ENCODE measurements at places on chromosomes 7 and 10. TPM values are rescaled to one million over a fixed set of nuclear protein-coding genes. Genes with fewer than 3 reads are reported as not detected.

TFR2 gene
- total RNA-seq = not detected

FAM200A gene
- 5.4 TPM for total RNA-seq

PSD gene
- total RNA-seq = 1.2 TPM

GPR15LG gene
- not detected for total RNA-seq

- H3K36me3 ChIP-seq = no peaks in the 10 kb centered on the region
- DNase-seq = no peak
- no peaks in the 10 kb centered on the region for H3K27me3 ChIP-seq
- H3K27ac ChIP-seq = peak overlapping the region; percentile 11
Measured at GRCh38 chr7:90625051-90625450, 28.9 kb downstream of the CDK14 start.

- no peak overlapping the region for H3K27ac ChIP-seq
- H3K27me3 ChIP-seq = peaks cover 85% of the 10 kb centered on the region
- no peaks in the 10 kb centered on the region for H3K4me1 ChIP-seq
- H3K36me3 ChIP-seq = no peaks in the 10 kb centered on the region
Measured at GRCh38 chr7:1260244-1260635, 27.6 kb downstream of the UNCX start.

GRCh38 chr10:76899490-76899889 lies 738.1 kb downstream of the KCNMA1 start:
- no peaks in the 10 kb centered on the region for H3K4me1 ChIP-seq
- no peak overlapping the region for H3K4me3 ChIP-seq
- no peak overlapping the region for H3K27ac ChIP-seq
- H3K36me3 ChIP-seq = no peaks in the 10 kb centered on the region
- no peak for DNase-seq

DNA sequence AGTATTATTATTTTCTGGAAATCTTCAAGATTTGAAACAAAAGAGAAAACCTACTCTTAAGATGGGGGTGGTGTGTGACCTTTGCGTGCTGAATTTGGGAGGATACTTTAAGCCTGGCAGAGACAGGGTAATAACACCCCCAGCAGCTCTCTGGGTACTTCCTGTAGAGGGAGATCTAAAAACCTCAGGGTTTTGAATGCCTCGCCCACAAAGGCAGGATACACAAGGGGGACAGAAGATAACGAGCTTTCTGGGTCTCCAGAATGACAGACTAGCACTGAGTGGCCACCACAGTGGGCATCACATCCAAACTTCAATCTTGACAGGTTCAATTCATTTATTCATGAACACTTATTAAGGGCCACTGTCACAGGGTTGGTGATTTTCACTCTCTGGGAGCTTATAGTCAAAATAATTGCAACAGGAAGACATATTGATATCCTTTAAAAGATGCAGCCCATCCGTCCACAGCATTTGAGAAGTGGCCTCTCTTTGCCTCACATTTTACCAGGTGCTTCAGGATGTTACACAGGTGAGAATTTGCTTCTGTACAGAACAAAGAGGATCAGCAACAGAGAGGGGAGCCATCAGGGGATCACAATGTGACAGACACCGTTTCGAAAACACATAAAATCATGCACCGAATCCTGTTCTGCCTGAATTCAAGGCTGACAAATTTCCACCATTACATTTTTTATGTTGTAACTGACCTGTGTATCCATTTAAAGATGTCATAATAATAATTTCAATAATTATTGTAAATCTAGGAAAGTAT lies 14.3 kb downstream of the CPA1 start:
- no peak overlapping the region for H3K4me3 ChIP-seq
- no peak overlapping the region for H3K27ac ChIP-seq
- H3K4me1 ChIP-seq = peaks cover 29% of the 10 kb centered on the region
- no peak for DNase-seq
- no peaks in the 10 kb centered on the region for H3K27me3 ChIP-seq

- no peak for DNase-seq
- no peak overlapping the region for H3K4me3 ChIP-seq
- H3K27ac ChIP-seq = no peak overlapping the region
- H3K36me3 ChIP-seq = no peaks in the 10 kb centered on the region
Measured at GRCh38 chr7:27053153-27053552, 42.6 kb downstream of the HOXA1 start.

DNA sequence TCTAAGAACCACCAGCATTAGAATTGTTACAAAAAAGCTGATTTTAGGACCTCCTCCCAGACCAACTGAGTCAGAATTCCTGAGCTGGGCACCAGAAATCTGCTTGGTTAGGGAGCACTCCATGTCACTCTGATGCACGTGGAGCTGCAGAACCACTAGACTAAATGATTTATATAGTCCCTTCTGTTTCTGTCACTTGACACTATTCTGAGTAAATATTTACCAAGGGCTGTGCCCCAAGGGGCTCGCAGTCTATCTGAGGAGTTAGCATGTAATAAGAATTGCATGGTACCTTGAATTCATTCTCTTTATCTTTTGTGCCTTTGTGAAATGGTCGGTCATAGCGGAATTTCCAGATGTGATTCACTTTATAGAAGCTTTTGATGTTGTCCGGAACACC lies 196.0 kb upstream of the IMMP2L start:
- H3K27ac ChIP-seq = no peak overlapping the region
- no peak overlapping the region for H3K4me3 ChIP-seq
- H3K36me3 ChIP-seq = no peaks in the 10 kb centered on the region

GRCh38 chr10:116371737-116372136 lies 47.5 kb downstream of the CCDC172 start:
- no peaks in the 10 kb centered on the region for H3K36me3 ChIP-seq
- no peak for DNase-seq
- H3K27ac ChIP-seq = no peak overlapping the region
- H3K4me3 ChIP-seq = no peak overlapping the region
- no peaks in the 10 kb centered on the region for H3K27me3 ChIP-seq
- no peaks in the 10 kb centered on the region for H3K4me1 ChIP-seq

GRCh38 chr10:90635111-90635765 lies 222.6 kb downstream of the HTR7 start:
- H3K4me3 ChIP-seq = no peak overlapping the region
- no peaks in the 10 kb centered on the region for H3K27me3 ChIP-seq
- DNase-seq = no peak
- no peak overlapping the region for H3K27ac ChIP-seq

DNA sequence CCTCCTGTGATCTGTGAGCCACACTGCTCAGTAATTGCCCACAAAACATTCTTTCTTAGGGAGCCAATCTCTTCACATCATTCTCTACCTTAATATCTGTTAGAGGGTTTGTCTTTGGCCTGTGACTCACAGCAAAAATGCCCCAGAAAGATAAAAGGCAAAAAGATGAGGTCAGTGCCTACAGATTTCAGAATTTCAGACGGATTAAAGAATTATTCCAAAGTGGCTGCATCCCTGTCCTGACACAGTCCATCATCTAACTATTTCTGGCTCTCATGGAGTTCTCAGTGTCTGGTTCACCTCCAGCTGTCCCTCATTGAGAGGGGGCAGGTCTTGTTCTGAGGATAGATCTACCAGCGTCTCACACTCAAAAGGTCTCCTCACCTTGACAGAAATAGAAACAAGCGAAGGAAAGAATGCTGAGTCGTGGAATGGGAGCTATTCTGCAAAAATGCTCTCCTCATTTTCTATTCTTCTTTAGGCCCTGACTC lies 138.5 kb upstream of the AOAH start:
- H3K27ac ChIP-seq = no peak overlapping the region
- H3K36me3 ChIP-seq = no peaks in the 10 kb centered on the region
- DNase-seq = no peak
- no peaks in the 10 kb centered on the region for H3K4me1 ChIP-seq
- H3K4me3 ChIP-seq = no peak overlapping the region

DNA sequence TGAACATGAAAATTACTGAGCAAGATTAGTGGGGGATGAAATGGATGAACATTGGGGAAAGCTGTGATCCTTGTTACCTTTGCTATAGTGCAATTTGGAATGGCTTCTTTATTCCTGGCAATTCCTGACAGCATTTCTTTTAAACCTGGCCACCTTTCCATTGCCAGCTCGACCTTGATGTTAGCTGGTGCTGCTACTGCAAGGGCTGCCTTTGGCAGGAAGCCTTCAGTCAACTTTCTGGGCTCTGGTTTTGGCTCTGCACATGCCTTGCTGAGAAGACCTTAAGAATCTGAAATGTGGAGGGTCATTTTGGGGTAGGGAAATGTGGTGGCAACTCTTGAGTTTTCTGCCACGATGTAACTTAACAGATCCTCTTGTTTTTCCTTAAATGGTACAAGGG lies 64.7 kb downstream of the KAT6B start:
- peak overlapping the region; percentile 50 for H3K27ac ChIP-seq
- H3K4me1 ChIP-seq = peaks cover 13% of the 10 kb centered on the region
- no peaks in the 10 kb centered on the region for H3K27me3 ChIP-seq
- no peaks in the 10 kb centered on the region for H3K36me3 ChIP-seq
- DNase-seq = no peak

DNA sequence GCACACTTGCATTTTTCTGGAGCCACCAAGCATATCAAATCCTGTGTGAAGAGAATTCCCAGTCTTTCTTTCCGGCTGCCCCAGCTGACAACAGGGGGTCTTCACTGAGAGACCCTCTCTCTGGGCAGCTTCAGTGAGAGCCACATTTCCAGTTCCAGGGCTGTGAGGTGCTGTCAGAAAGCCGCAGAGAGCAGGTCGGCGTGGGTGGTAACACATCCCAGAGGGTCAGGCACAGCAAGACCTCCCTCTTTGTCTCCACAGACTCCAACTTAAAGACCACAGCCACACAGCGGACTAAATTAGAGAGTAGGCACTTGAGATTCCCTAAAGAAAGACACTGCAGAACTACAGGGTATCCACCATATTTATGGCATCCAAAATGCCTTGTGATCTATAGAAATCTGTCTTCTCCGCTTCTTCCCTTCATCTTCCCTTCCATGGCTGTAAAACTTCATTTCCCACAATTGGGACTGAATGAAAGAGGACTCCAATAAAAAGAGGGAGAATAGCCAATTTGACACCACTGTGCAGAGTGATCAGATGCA lies 116.0 kb upstream of the C7orf33 start:
- no peak overlapping the region for H3K4me3 ChIP-seq
- DNase-seq = no peak
- no peaks in the 10 kb centered on the region for H3K36me3 ChIP-seq
- no peaks in the 10 kb centered on the region for H3K27me3 ChIP-seq

Measured in heart right ventricle (tissue), 16 donors.